ENCODE measurements at places on chromosomes 5 and 9.
A peak's percentile ranks its signal among the peaks of the same experiment; 100 is the strongest.

GRCh38 chr5:88226881-88227450 is 41.7 kb downstream of the TMEM161B start:
- DNase-seq, result no peak

DNA sequence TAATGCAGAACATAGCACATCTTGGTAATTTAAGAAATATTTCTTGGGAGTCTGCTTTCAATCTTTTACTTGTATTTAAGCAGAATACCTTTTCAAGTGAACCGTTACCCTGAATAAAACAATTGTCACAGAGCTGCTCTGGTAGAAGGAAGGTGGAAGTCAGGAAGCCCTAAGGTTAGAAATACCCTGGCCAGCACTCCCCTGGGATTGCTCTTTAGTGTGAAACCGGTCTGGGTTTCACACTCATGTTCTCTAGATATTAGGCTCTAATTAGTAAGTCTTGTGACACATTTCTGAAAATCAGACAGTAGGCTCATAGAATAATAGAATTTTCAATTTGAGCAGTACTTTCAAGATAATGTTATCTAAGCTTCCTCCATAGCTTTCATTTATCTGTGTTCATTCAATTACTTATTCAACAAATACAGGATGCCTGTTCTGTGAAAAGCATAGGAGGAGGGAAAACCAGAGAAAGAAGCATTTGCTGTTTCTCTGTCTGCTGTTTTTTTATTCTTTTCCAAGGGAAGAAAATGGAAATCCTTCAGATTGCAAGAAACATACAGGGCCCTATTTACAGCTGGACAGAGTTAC is 825.5 kb downstream of the TLR4 start:
- DNase-seq, result no peak

DNA sequence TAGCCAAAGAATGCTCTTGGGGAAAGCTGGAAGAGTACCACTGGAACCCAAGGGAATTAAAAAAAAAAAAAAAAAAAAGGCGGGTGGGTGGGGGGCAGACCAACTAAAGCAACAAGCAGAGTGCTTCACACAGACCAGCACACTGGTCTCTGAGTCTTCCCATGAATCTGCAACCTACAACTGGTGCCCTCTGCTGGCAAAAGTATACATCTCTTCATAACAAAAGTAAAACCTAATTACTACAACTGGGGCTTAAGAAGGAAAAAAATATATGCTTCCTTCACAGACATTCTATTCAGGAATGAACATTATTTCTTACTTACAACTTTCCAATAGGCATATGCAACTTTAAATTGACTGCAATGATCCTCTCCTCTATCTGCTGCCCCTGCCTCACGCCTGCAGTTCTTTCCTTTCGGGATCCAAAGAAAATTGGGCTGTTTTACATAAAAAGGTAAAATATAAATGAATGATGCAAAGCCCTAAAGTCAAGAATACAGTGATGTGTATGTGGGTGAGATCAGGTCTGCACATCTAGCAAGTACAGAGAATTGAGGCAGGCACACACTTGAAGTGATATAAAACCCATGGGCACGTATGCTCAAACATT is 7.2 kb upstream of the KLHL3 start:
- DNase-seq, result peak; percentile 60

DNA sequence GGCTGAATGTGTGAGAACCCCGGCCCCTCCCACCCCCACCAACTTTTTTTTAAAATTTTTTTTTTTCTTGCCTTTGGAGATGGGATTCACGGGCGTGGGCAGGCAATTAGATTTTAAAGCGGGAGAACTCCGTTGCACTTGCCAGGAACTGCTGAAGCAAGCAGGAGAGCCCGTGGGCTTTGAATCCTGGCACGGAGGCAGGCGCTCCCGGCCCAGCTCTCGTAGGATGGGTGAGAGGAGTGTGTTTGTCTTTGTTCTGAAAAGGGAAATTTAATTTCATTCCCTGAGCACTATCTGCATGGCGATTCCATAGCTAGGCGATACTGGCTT is 54.3 kb upstream of the BOD1 start:
- DNase-seq, result no peak

GRCh38 chr9:79408617-79409016 is 163.1 kb upstream of the TLE4 start:
- no peak for DNase-seq
